Activated T-cell treated with anti-CD3 and anti-CD28 coated beads for 24 hours (primary cell): ENCODE measurements at places on chromosomes 1 and 21.
A peak's percentile ranks its signal among the peaks of the same experiment; 100 is the strongest.

DNA sequence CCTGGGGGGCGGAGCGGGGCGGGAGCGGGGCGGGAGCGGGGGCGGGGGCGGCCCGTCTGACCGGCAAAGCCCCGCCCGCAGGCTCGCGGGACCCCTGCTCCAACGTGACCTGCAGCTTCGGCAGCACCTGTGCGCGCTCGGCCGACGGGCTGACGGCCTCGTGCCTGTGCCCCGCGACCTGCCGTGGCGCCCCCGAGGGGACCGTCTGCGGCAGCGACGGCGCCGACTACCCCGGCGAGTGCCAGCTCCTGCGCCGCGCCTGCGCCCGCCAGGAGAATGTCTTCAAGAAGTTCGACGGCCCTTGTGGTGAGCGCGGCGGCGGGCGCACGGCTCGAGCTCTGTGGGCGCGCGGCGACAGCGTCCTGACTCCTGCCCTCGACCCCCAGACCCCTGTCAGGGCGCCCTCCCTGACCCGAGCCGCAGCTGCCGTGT, 21.2 kb downstream of the AGRN start:
- DNase-seq, result no peak

DNA sequence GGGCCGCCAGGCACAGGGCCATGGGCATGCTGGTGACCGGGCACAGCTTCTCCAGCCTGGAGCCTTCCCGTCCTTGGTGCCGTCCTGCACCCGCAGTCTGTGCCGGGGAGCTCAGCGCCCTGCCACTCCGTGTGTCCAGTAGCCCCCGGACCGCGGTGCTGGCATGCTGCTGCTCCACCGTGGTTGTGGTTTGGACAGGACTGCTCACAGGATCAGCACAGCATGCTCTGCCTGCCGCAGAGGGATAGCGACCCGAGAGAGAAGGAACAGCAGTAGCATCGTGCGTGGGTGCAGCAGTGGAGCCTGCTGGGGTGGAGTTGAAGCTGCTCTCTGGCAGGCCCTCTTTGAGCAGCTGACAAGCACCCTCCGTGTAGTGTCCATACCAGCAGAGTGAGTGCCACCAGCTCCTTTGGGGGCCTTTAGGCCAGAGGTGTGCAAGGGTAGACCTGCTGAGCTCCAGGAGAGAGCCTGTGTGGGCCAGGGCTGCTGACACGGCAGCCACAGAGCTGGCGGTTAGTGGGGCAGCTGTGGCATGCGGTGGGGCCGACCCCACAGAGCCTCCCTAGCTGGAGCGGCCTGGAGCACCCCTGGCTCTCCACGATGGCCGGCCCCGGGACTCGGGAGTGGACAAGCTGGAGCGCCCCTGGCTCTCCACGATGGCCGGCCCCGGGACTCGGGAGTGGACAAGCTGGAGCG, 6.4 kb upstream of the PCBP3 start:
- DNase-seq, result no peak

GRCh38 chr21:14010729-14011128, 200.0 kb downstream of the LIPI start:
- DNase-seq, result no peak

GRCh38 chr1:246492611-246493245, 14.4 kb downstream of the SMYD3 start:
- peak; percentile 29 for DNase-seq

DNA sequence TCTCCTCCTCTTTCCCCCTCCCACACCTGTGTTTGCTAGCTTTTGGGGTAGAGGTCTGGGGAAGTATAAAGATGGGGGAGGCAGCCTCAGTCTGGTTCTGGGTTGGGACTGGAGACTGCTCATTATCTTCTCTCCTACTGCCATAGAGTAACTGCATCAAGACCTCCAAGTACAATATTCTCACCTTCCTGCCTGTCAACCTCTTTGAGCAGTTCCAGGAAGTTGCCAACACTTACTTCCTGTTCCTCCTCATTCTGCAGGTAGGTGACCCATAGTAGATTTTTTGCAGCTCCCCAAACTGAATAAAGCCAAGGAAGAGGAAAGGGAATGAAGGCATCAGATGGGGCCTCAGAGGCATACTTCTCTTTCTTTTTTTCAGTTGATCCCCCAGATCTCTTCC, 5.3 kb downstream of the ATP8B2 start:
- DNase-seq, result no peak

DNA sequence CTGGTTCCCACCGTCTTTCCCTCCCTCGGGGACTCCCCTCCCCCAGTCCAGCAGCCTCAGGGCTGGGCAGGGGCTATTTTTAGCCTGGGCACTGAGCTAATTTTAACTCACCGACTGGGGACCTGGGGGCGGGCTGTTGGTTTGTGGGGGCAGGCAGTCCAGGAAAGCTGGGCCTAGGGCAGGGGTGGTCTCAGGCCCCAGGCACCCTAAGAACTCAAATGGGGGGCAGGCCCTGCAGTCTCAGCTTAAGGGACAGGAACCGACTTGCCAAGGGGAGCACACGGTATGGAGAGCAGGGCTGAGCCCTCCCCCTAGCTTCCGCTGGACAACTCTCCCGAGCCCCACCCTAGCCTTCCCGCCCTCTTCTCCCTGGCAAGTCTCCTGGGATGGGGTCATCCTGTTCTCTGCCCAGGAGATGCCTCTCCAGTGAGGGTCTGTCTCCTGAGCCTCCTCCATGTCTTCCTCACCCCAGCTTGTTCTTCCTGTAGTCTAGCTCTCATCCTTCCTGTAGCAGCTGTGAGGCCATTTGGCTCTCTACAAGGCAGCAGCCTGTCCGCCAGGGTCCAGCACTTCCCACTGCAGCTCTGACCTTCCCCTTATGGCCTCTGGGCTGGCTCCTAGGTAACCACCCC, 10.1 kb downstream of the MEF2D start:
- no peak for DNase-seq

GRCh38 chr1:203480084-203480483, 4.5 kb downstream of the PRELP start:
- DNase-seq, result no peak

GRCh38 chr1:202162418-202163280, 2.2 kb upstream of the PTPN7 start:
- no peak for DNase-seq

DNA sequence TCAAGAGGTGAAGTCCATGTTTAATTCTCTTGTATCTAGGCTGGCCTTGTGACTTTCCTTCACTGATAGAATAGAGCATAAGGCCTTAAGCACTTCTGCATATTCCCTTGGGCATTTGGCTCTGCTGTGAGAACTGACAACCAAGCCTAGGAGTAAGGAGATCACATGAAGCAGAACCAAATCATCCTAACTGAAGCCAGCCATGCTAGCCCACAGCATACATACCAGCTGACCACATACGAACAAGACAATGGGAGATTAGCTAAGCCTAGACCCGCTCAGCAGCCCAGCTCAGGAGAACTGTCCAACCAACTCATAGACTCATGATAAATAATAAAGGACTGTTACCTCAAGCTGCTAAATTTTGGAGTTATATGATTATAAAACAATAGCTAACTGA, 114.6 kb upstream of the NEK7 start:
- no peak for DNase-seq

DNA sequence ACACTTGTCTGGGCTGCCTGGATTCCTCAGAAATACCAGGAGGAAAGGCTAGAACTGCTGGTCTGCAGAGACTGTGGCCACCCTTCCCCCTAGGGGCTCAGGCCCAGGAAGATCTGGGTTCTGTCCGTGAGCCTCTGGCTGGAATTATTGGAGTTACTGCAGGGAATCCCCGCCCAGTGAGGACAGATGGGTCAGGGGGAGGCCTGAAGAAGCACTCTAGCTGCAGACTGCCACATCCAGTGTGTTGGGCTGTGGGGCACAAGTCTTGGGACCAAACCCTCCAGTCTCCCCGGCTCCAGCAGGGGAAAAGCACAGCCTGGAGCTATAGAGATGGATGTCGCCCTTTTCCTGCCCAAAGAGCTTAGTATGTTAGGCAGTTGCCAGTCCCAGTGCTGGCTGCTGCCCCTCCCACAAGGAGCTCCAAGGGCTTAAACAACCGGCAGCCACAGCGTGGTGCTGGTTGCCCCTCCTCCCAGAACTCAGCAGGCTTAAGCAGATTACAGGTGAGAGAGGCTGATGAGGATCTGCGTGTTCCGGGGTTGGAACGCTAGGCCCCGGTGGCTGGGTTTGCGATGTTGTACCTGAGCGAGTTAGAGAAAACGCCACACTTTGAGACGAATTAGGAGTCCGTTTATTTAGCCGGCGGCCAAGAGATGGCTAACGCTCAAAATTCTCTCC, 255.5 kb upstream of the LRRC7 start:
- DNase-seq, result no peak

DNA sequence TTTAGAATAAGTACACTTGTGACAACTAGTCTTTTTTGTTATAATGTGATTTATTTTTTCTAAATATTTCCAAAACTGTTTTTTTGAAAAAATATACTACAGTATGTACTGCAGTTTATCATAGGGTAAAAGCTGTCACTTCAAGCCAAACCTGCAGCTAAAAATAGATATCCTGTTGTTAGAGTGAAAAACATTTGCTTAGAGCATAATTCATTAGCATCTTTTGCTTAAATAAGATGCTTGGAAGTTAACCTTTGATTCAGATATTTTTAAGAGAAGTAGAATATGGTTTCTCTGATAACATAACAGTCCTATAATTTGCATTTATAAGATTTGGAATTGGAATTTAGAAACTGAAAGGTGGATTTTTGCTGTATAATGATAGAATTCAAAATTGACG, 21.5 kb downstream of the PRKACB start:
- DNase-seq, result no peak

GRCh38 chr1:169091480-169091941, 15.0 kb upstream of the ATP1B1 start:
- no peak for DNase-seq

DNA sequence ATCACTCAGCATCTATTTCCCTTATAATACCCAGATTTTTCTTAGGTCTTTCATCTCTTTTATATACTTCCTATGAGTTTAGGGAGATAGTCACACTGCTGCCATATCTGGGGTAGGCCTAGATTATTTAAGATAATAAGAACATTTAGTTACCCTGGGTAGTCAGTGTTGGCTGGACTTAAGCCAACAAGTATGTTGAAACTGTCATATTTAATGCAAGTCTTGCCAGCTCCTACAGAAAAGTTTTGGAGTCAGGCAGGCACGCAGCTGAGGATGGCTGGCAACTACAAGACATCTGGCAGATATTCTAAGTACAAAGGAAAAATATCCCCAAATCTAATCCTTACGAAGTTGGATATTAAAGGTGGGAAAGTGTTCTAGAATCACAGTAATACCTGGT, 19.2 kb upstream of the DEPDC1 start:
- no peak for DNase-seq

GRCh38 chr1:39091845-39092645, 65.9 kb downstream of the NDUFS5 start:
- DNase-seq, result no peak

DNA sequence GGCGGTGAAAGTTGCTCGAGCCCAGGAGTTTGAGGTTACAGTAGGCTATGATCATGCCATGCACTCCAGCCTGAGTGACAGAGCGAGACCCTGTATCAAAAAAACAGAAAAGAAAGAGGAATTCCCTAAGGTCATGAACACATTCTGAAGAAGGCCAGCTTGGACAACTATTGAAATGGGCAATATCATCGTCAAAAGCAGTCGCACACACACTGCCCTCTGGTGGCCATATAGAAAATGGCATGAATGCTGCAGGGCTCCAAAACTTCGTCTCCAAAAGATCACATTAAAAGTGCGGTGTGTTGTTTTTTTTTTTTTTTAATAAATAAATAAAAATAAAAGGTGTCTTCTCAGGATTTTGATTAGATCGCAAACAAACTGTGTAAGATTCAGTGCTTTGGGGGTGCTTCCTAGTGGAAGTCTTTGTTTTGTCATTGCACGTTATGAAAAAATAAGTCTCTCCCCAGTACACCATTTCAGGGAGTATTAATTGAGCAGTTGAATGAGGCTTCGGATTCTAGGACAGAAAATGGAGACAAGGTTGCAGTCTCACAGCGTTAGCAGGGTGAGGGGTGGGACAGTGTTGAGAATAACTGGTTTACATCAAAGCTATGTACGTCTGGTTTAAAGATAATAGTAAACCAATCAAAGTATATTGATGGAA, 87.5 kb upstream of the FMN2 start:
- DNase-seq, result no peak

GRCh38 chr1:25867210-25867991, 8.1 kb downstream of the PAQR7 start:
- DNase-seq, result no peak

- no peak for DNase-seq
Measured at GRCh38 chr1:218739426-218739825, 394.3 kb downstream of the TGFB2 start.

DNA sequence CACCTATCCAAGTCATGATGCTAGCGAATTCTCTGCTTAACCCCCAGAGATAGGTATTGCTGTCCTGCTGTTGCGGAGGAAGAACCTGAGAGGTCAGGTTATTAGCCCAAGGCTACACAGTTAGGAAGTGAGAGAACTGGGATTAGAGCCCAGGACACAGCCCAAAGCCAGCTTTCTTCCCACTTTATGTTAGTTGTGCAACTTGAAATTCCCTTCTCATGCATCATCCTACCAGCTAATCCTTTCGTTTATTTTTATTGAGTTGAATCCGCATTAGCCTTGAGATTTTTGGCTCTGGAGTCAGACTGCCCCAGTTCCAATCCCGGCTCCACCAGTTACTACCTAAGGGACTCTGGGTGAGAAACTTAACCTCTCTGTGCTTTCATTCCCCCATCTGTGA, 65.4 kb downstream of the PLEKHA6 start:
- no peak for DNase-seq

- no peak for DNase-seq
Measured at GRCh38 chr1:55047611-55048010, 8.3 kb downstream of the PCSK9 start.

- DNase-seq, result no peak
Measured at GRCh38 chr1:110696818-110697217, 22.1 kb upstream of the KCNA3 start.

GRCh38 chr1:164843743-164844500, 284.9 kb downstream of the PBX1 start:
- no peak for DNase-seq

GRCh38 chr1:23393706-23394105, 24.1 kb upstream of the ZNF436 start:
- no peak for DNase-seq

- no peak for DNase-seq
Measured at GRCh38 chr1:74652711-74653139, 20.9 kb downstream of the ERICH3 start.
